ENCODE measurements at places on chromosomes 13 and 19.

DNA sequence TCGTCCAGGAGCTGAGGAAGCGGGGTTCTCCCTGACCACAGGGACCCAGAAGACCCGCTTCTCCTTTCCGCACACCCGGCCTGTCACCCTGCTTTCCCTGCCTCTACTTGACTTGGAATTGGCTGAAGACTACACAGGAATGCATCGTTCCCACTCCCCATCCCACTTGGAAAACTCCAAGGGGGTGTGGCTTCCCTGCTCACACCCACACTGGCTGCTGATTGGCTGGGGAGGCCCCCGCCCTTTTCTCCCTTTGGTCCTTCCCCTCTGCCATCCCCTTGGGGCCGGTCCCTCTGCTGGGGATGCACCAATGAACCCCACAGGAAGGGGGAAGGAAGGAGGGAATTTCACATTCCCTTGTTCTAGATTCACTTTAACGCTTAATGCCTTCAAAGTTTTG lies 18.9 kb downstream of the VASP start:
- peak; percentile 40 for DNase-seq

GRCh38 chr19:30557927-30558557 lies 185.9 kb downstream of the ZNF536 start:
- no peak for DNase-seq

- no peak for DNase-seq
Observed at GRCh38 chr13:95221971-95222732, 79.1 kb downstream of the ABCC4 start.

- DNase-seq = no peak
Observed at GRCh38 chr13:33110713-33111413, 94.6 kb downstream of the KL start.

DNA sequence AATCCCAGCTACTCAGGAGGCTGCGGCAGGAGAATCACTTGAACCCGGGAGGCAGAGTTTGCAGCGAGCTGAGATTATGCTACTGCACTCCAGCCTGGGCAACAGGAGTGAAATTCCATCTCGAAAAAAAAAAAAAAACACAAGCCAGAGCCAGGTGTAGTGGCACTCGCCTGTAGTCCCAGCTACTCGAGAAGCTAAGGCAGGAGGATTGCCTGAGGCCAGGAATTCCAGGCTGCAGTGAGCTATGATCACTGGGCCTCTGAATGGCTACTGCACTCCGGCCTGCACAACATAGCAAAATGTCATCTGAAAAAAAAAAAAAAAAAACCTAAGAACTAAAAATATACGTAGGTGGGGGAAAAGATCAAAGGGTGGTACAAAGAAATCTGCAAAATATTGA lies 19.4 kb downstream of the EPS15L1 start:
- DNase-seq = no peak

DNA sequence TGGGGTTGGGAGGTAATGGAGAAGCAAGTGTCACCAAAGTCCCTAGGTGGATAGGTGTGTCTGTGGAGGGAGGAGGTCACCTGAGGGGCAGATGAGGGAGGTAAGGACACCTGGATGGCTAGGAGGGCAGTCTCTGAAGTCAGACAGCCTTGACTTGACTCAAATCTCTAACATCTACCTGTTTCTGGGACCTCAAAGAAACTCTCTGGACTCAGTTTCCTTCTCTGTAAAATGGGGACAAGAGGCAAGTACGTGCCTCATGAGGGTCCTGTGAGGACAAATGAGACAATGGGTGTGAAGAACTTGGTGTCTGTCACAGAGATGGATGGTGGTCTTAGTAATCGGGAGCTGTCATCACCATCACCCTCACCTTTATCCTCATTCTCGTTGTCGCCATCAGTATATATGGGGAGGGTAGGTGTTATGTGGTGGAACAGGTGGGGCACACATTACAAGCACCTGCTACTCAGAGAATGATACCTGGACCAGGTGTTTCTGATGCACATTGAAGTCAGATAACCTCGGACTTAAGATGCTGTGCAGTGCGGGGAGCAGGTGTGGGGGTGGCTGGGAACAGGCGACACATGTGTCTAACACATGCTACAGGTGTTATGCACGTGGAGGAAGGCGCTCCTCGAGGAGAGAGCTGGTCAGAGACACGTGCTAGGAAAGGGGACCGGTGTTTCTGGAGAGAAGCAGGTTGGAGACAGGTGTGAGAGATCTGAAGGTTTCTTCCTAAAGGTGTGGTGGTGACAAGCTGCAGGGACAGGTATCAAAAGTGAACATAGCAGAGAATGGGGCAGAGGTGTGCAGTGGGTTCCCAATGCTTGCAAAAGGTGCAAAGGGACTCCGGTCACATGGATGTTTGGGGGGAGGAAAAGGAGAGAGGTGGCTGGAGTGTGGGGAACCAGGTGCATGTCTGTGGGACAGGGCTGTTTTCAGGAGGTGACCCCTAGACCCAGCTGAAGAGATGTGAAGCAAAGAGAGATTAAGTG lies 3.8 kb downstream of the ERFL start:
- DNase-seq = no peak

DNA sequence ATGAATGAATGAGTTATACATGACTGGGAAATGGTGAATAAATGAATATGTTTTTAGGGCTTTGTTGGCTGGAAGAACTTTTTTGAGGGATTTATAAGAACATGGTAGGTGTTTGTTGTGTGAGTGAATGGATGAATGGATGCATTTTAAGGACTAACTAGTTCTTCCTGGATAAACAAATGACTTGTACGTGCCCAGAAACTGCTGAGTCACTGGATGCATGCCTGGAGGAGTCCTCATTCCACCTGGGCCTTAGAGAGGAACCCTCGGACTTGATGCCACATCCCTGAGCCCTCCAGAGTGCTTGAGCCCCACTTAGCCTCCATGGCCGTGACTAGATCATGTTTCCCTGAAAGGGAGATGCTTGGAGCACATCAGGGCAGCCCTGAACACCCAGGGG lies 153.4 kb downstream of the DPF1 start:
- DNase-seq = no peak

GRCh38 chr19:31956771-31957392 lies 388.5 kb upstream of the ZNF507 start:
- no peak for DNase-seq

DNA sequence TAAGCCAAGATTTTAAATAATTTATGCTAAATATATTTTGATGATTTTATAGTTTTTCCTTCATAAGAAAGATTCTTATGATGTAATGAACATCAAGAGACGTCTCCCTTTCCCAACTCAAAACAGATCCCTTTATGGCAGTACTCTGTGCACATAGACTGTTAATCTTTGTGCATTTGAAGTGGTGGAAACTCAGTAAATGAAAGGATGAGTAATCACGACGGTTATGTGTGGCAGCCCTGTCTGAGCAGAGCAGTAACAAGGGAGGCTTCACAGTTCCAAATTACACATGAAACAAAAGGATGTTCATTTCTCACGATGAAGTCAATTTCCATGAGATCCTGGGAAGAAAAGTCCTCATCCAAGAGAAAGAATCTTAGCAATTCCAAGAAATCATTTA lies 498.1 kb downstream of the KLF5 start:
- no peak for DNase-seq

DNA sequence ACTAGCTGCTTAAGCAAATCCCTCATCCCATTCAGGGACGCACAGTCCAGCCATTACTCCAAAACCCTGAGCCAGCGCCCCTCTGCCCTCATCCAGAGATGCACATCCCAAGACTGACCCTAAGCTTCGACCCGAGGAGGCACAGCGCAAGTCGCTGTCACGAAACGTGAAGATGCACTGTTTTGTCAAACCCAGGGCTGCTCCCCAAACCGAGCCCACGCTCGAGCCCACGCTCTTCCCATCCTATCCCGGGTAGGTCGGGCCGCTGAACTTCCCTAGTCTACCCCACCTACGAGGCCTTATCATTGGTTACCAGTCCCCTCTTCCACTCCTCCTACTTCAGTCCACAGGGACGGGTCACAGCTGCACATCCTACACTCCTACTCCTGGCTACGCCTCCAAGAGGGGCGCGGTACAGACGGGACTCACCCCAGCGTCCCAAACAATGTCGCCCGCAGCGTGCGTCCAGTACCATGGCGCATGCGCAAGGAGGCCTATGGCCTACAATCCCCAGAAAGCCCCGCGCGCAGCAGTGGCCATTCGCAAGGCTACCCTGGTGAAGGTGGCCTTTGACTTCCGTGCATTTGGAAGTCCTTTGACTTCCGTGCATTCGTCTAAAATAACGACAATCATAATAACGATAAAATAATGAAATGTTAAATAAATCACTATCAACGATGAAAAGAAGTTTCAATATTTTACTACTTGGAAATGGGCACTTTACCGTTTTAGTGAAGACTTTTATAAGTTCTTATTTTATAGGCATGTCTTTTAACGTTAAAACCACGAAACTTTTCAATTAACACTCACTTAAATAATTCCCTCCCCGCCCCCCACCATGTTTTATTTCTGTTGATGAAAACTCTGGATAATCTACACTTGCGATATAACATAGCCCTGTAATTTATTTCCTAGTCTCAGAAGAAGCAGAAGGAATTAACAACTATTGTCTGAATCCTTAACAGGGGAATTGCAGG lies at the start of gene ZNF285:
ZNF285 (minus strand) TSS at position 470 of the 977 bp plus-strand sequence. CDS start 4,395 bp downstream, outside the sequence.
- no peak for DNase-seq

DNA sequence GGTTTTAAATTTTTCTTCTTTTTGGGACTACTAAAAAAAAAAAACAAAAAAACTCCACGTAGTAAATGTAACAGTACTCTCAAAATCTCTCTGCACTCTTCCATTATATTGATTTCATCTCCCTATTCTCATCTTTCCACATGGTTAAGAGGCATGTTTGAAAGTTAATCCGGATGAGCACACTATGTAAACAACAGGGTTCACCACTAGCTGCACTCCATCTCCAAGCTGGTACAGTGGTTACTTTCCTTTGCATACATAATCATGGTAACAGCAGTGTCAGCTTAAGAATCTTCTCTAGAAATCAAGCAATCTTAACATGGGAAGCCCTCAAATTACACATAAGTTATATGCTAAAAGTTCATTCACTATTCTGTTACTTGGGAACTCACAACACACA lies 92.6 kb downstream of the MIPEP start:
- no peak for DNase-seq

DNA sequence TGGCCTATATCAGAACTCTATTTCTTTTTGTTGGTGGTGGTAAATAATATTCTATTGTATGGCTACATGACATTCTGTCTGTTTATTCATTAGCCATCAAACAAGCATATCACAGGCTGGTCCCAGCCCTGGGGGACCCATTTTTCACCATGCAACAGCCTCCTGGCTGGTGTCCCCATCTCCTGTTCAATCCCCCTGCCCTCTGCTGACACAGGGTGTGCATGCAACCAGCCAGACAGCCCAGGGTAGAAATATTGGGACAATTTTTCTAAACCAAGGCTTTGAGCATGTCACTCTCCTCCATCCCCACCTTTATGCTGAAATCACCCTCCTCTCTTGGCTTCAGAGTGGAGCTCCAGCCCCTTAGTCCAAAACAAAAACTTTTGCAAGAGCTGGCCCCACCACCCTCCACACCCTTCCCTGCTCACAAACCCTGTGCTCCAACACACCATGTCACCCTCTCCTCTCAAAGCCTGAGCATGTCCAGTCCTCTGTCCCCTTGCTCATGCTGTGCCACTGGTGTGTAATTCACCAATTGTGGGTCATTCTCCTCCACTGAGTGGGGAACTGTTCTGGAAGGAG lies 153.0 kb upstream of the UQCRFS1 start:
- DNase-seq = no peak

All from hippocampal formation (tissue), 2 donors.